Activated CD4-positive, alpha-beta T cell treated with anti-CD3 and anti-CD28 coated beads for 1 hour (primary cell): ENCODE measurements at places on chromosomes 4 and X.

GRCh38 chr4:168830777-168831512 lies 179.1 kb downstream of the CBR4 start:
- DNase-seq = no peak

- DNase-seq = peak; percentile 28
Observed at GRCh38 chrX:120244735-120245498, 5.7 kb upstream of the ZBTB33 start.

GRCh38 chr4:6165766-6166165 lies 34.6 kb downstream of the JAKMIP1 start:
- no peak for DNase-seq

DNA sequence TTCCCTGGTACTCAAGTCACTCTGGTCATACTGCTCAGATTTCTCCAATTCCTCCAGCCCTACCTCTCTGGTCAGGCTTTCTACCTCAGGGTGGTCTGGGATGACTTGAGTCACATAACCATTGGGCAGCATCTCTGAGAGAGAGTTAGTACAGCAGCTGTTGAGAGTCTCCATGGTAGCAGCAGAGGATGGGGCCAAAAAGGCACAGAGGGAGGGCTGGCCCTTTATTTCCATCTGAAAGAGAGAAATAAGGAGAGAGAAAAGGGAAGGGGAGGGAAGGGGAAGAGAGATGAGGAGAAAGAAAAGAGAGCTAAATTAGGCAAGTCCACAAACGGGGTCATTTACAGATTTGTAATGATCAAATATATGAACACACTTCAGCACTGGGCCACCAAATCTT lies 149.1 kb upstream of the ARHGEF9 start:
- DNase-seq = no peak

DNA sequence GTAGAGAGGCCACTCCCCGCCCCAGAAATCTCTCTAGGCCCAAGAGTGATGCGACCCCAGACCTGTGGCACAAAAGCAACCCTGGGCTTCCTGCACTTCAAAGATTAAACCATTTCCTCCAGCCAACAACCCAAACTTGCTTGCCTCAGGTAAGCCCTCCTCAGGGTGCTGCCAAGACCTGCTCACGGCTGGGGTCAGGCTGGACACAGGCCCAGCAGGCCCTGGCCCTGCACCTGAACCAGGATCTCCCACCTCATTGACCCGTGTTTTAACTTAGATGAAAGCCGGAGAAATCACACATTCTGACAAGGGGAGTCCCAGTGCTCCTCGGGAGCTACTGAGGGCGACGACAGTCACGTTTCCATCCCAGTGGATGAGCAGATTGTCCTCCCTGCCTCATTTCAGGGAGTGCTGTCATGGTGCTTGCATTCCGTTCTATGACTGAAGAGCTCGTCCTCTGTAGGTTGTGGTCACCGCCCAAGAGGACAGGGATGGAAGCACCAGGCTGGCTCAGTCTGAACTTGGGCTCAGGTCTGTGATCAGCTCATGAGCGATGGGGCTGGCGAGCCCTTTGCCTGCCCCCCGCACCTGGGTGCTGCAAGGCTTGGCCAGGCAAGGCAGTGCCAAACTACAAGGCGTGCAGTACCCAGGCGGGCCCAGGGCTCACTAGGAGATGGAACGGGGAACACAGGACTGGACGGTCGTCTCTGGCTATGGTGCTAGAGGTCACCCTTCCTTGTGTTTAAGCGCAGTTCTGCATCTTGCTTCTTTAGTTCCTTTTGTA lies 25.9 kb downstream of the WDR1 start:
- DNase-seq = no peak
